ENCODE measurements at places on chromosomes 5 and 9. TPM values are rescaled to one million over a fixed set of nuclear protein-coding genes. Genes with fewer than 3 reads are reported as not detected.
A peak's percentile ranks its signal among the peaks of the same experiment; 100 is the strongest.

DNA sequence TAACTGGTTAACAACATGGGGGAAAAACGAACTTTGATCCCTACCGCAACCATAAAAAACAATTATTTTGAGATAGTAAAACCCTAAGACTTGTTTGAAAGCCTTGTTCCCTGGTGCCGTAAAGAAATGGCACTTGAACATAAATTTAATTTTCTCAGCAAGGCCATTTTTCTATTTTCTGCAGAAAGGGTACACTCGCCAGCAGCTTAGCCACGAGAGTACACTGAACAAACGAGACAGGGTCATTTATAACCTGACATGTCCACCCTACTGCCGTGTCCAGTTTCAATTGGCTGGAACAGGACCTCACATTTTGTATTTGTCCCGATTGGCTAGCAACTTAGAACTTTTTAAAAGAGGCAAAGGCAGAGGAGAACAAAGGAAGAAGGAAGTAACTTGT is 26.8 kb downstream of the FBXW11 start:
- H3K27me3 ChIP-seq, result no peaks in the 10 kb centered on the region
- H3K4me3 ChIP-seq, result no peak overlapping the region
- no peak overlapping the region for H3K27ac ChIP-seq
- peaks cover 6% of the 10 kb centered on the region for H3K4me1 ChIP-seq
- no peaks in the 10 kb centered on the region for H3K36me3 ChIP-seq

Gene SMARCA2
- total RNA-seq, result 14.7 TPM

DNA sequence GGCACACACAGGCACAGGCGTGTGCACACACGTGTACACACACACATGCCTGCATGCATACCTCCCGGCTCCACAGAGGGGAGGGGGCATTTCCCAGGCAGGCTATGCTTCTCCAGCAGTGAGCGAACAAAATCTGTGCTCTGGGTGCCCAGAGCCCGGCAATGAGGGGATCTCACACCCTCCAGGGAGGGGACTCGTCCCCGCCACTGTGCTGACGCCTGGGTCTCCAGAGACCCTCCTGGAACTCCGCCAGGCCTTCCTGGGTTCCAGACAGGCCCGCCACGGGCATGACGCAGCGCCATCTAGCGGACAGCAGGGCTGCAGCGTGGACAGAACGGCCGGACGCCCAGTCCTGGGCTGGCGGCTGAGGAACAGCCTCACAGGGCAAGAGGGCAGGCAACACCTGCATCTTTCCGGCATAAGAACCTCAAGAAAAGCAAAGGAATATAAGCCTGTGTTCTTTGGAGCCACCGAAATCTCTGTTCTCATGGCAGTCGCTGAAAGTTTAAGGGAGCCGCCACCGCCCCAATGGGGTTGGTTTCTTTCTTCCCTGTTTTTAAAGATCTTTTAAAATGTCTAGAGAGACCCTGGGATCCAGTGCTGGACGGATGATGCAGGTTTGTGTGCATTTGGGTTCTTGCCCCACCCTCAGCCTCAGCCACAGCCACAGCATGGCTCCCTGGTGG is 135.6 kb upstream of the PPP1R26 start:
- H3K27me3 ChIP-seq, result no peaks in the 10 kb centered on the region
- H3K27ac ChIP-seq, result no peak overlapping the region
- H3K36me3 ChIP-seq, result no peaks in the 10 kb centered on the region
- DNase-seq, result peak; percentile 10
- no peaks in the 10 kb centered on the region for H3K4me1 ChIP-seq

Gene ITK
- total RNA-seq, result 0.37 TPM

- no peak overlapping the region for H3K4me3 ChIP-seq
- 0 out of 2 replicates have a peak, but pooled peaks cover 4% of the 10 kb centered on the region for H3K36me3 ChIP-seq
- H3K27me3 ChIP-seq, result no peaks in the 10 kb centered on the region
- DNase-seq, result no peak
Measured at GRCh38 chr9:114027159-114027862, 50.8 kb downstream of the AMBP start.

DNA sequence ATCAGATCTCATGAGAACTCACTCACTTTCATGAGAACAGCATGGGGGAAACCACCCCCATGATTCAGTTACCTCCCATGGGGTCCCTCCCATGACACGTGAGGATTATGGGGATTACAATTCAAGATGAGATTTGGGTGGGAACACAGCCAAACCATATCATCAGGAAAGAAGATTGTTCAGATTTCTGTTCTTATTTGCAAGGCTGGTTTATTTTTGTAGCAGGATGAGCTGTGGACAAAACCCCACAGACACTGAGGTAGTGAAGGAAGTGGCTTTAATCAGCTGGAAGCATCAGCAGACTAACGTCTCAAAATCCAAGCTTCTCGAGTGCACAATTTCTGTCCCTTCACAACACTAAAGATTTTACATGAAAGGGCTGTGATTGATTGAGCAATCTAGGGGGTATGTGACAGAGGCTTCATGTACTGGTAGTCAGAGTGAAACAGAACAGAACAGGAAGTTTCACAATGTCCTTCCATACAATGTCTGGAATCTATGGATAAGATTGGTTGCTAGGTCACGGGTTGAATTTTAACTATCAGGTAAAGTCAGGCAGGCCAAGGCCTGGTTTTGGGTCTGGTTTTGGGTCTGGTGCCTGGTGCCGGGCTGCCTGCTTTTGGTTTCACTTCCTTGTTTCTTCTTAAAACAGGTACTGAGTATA is 91.3 kb upstream of the ZNF366 start:
- no peaks in the 10 kb centered on the region for H3K36me3 ChIP-seq
- no peak for DNase-seq
- H3K4me3 ChIP-seq, result no peak overlapping the region
- H3K4me1 ChIP-seq, result peaks cover 26% of the 10 kb centered on the region
- H3K27ac ChIP-seq, result no peak overlapping the region

GRCh38 chr5:17190242-17190778 is 27.1 kb upstream of the BASP1 start:
- peaks cover 4% of the 10 kb centered on the region for H3K4me1 ChIP-seq
- H3K36me3 ChIP-seq, result no peaks in the 10 kb centered on the region
- H3K27me3 ChIP-seq, result no peaks in the 10 kb centered on the region
- no peak overlapping the region for H3K4me3 ChIP-seq
- no peak overlapping the region for H3K27ac ChIP-seq
- peak; percentile 46 for DNase-seq

- H3K4me1 ChIP-seq, result no peaks in the 10 kb centered on the region
- H3K4me3 ChIP-seq, result no peak overlapping the region
- no peak for DNase-seq
- no peaks in the 10 kb centered on the region for H3K36me3 ChIP-seq
- no peak overlapping the region for H3K27ac ChIP-seq
Measured at GRCh38 chr9:82057805-82058204, 69.2 kb downstream of the SPATA31D1 start.

Gene TEX10
- 53.0 TPM for total RNA-seq

Data from HCT116 (cell line).